Activated CD8-positive, alpha-beta T cell treated with anti-CD3 and anti-CD28 coated beads, Interleukin-2, amount 10 ng/mL, durations not matched to agents 7 days and 5 days (primary cell): ENCODE measurements at places on chromosomes 5 and 9. TPM values are rescaled to one million over a fixed set of nuclear protein-coding genes. Genes with fewer than 3 reads are reported as not detected.

F12 gene
- 3.5 TPM for total RNA-seq

SLC31A2 gene
- 2.0 TPM for total RNA-seq

TMC1 gene
- total RNA-seq: not detected

CSF1R gene
- not detected for total RNA-seq

SLC4A9 gene
- total RNA-seq: 0.16 TPM

S100Z gene
- total RNA-seq: 3.2 TPM

KCNN2 gene
- not detected for total RNA-seq

TMOD1 gene
- 0.29 TPM for total RNA-seq

DNA sequence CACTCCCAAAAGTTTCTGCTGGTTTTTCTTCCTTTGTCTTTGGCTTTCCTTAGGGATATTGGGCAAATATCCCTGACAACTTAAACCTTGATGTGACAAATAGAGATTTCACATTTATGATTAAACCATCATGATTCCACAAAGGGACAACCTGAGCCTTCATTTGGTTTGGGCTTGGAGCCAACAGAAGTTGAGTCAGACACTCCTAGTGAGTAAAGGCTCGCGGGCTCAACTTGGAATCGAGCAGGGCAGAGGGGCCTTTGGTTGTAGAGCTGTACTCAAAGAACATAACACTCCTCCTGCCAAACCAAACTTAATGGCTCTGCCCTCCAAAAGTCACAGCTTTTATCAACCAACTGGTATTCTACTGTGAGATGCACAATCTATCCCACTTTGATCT, 290.2 kb upstream of the MAP3K1 start:
- DNase-seq: no peak

- no peak for DNase-seq
These were observed 342.4 kb upstream of the GRIA1 start for GRCh38 chr5:153147891-153148623.

DNA sequence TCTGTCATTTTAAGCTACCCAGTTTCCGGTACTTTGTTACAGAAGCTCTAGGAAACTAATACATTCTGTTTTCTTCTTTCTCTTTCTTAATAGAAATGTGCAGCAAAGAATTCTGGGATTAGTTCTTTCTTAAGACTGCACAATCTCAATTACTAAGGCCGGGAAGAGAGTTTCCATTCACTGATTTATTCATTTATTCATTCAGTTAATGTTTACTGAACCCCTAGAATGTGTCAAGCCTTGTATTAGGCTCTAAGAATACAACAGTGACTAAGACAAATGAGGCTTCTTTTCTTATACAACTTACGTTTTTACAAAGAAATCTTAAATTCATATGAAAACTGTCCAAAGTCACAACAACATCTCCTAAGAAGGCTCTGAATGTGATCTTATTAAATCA, 27.5 kb upstream of the THG1L start:
- DNase-seq: no peak

- DNase-seq: no peak
These were observed 21.3 kb downstream of the SEMA6A start for GRCh38 chr5:116553366-116553765.

DNA sequence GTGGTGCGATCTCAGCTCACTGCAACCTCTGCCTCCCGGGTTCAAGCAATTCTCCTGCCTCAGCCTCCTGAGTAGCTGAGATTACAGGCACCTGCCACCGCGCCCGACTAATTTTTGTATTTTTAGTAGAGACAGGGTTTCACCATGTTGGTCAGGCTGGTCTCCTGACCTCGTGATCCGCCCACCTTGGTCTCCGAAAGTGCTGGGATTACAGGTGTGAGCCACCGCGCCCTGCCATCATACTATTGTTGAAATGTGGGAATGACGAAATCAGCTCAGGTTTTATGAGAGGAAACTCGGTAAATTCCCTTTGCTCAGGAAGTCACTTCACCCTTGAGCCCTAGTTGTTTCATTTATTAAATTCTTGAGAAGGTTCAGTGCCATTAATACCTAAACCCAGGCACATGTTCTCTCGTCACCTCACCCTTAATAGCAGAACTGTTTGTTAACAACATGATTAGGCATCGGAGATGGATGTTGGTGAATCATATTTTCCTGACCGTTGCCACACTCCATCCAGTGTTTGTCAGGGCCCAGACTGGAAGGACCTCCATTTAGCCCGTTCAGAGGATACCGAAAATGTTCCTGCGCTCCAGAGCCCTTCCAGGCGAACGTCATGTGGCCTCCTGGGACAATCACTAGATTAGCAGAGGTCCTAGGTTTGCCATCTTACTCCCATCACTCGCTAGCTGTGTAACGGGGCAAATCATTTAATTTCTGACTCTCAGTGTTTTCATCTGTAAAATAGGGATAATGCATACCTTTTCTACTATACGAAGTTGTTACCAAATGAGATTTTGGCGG, 20.0 kb upstream of the CREBRF start:
- DNase-seq: no peak

GRCh38 chr5:65981969-65982619, 55.7 kb downstream of the ERBIN start:
- no peak for DNase-seq

DNA sequence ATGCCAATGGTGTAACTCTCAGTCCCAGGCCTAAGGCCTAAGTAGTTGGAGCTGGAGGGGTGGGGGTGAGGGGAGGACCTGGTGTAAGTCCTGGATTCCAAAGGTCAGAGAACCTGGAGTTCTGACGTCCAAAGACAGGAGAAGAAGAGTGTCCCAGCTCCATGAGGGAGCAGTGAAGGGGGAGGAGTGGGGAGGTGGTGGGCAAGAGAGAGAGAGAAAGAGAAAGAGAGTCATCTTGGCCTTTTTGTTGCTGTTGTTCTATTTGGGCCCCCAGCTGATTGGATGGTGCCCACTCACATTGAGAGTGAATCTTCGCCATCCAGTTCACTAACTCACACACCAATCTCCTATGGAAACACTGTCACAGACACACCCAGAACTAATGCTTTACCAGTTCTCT, 198.9 kb downstream of the DAB2IP start:
- DNase-seq: no peak

- no peak for DNase-seq
These were observed 182.4 kb upstream of the MVB12B start for GRCh38 chr9:126144196-126144595.

- no peak for DNase-seq
These were observed 116.6 kb upstream of the BOD1 start for GRCh38 chr5:173733021-173733420.

- no peak for DNase-seq
These were observed at the start of gene PCDHB14 for GRCh38 chr5:141223112-141223783. PCDHB14 (plus strand) TSS chr5:141223343; CDS start chr5:141223506, 163 bp downstream.

- DNase-seq: no peak
These were observed 52.7 kb downstream of the DENND4C start for GRCh38 chr9:19283072-19283710.

DNA sequence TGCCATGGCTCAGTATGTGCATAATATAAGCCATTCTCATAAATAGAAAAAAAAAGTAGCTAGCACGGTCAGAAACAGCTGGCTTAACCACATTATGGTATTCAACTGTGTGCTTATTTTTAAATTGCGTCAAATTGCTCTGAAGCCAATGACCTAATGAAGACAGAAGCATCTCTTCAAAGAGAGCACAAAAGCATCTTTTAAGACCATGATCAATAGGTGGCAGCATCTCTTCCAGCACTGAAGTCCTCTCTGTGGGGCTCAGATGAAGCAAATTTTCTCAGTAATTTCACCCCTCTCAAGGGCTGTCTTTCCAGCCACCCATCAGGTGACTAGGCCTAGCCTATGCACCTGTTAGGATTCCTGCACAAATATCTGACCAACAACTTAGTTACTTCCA, 251.4 kb downstream of the GLIS3 start:
- no peak for DNase-seq

GRCh38 chr9:114289106-114289505, 33.8 kb upstream of the ORM1 start:
- no peak for DNase-seq

GRCh38 chr5:144710637-144711036, 540.0 kb downstream of the KCTD16 start:
- DNase-seq: no peak

- no peak for DNase-seq
These were observed 30.5 kb upstream of the MSX2 start for GRCh38 chr5:174693697-174694385.

DNA sequence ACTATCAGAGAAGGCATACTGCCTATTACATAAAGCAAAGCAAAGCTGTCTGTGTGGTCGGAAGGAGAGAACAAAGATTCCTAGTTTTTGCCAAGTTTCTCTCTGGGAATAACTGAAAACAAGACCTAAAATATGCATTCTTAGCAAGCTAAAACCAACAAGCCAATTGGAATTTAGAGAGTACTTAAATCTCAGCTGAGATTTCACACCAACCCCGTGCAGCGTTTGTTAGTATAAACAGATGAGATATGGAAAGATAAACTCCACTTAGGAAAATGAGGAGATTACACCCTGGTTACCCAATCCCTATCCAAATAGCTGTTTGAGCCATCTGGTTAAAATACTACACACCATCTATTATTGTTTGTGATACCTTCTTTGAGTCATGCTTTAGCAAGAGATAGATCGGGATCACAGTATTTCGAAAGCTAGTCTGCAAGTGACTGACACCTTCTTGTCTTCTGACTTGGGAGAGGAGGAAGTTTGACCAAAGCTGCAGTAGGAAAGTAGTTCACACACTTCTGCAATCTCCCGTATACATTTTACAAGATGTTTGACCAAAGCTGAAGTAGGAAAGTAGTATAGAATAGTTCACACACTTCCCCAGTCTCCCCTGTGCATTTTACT, 18.2 kb downstream of the FAF2 start:
- DNase-seq: no peak

DNA sequence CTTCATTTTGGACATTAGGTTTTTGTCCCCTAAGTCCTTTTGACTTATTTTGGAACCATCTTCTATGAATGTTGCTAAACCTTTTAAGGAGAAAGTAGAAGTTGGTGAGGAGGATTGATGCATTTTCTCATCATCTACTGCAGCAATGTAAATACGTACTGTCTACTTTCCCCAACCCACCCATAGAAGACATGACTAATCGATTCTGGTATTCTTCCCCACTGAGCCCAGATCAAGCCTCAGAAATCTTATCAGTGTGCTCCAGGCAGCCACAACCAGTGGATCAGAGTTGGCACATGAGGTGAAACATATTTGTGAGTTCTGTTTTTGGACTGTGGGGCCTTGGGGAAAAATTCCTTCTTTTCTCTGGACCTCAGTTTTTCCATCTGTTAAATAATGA, 57.7 kb downstream of the FGF18 start:
- no peak for DNase-seq

DNA sequence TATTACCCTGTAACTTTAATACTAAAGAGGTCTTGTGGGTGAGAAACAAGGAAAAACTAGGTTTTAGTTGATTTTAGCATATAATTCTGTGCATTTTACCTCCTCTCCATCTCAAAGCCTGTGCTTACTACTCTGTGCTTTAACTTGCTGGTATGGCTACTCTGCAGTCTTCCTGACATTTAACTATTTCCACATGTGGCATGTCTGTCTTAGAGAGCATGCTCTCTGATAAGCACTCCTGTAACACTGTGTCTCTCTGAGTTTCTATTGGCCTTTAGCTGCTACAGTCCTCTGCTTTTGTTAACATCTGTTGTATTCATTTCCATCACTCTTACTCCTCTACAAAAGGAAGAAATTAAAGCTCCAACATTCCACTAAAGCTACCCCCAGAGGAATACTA, 418.3 kb downstream of the RAB3C start:
- DNase-seq: no peak

DNA sequence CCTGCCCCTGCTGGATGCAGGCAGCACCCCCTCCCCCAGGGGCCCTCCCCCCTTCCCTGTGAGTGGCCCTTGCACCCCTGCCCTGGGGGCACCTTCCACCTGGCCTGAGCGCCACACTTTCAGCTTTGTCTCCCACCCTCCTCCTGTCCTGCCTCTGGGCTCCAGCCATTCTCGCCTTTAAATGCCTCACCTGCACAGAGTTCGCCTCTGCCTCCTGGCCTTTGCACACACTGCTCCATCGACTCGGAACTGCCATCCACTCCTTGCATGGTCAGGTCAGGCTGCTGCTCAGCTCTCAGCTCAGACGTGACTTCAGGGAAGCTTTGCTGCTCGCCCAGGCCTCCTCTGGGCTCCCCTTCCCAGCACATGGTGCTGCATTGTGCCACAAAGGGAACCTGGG, 10.2 kb downstream of the FAM163B start:
- DNase-seq: no peak
